ENCODE measurements at places on chromosomes 6 and 20.

DNA sequence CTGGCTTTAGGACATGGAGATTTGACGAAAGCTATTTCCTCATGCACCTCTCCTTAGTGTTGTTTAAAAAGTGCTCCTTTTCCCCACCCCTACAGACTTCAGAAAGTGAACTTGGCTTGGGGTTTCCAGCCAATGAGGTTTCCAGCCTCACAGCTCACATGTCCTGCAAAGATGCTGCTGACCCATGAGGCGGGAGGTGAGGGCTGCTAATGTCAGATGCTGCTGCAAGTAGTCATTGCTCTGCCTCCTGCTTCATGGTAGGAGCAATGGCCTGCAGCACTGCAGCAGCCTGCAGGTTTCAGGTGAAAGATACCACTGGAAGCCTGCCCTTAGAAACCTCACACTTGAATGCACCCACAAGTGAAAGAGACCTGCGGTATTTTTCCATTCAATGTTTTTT, 112.8 kb downstream of the LAMP5 start:
- DNase-seq: no peak

- no peak for DNase-seq
Observed at GRCh38 chr6:36493859-36494258, 51.1 kb downstream of the KCTD20 start.

- no peak for DNase-seq
Observed at GRCh38 chr6:5246141-5247097, 14.3 kb downstream of the LYRM4 start.

GRCh38 chr6:19551611-19552010, 285.6 kb upstream of the ID4 start:
- DNase-seq: no peak

DNA sequence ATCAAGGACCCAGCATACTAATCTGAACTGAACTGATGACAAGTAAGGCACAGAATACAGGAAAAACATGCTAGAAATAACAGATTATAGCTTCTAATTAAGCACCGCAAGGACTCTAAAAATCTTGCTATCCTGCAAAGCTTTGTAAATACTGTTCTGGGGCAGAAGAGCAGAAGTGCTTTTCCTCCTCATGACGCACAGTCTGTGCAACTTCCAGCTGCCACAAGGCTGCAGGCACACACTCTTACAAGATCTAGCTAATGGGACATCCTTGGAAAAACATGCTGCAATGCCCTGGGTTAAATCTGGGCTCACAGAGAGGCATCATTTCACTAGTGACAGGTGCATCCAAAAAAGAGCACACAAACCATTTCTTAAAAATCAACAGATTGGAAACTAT, 188.6 kb downstream of the GJA10 start:
- no peak for DNase-seq

DNA sequence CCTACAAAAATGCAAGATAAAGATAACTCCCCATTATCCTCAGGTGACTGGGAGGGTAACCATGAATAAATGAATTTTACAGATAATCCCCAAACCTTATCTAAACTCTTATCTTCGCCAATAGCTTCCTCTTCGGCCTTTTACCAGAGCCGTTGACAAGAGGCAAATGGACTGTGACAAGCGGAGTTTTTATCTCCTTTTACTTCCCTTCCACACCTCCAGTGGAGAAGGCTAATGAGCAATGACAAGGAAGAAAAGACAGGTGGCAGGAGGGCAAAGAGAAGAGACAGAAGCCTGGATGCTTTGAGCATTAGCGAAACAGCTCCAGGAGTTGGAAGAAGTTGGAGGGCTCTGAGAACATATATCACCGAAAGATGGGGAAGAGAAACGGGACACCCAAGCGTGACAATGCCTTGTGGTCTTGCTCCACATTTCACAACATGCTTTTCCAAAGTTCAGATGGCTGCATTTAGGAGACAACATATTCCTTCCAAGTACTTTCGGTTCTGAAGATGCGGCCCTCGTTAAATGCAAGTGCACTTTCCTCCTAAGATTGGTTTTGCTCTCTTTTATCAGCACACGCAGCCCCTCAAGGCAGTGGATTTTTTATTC, 69.2 kb downstream of the PRDM1 start:
- no peak for DNase-seq

- no peak for DNase-seq
Observed at GRCh38 chr20:3734111-3734843, 1.8 kb downstream of the HSPA12B start.

- no peak for DNase-seq
Observed at GRCh38 chr6:149166336-149166735, 151.2 kb upstream of the TAB2 start.

DNA sequence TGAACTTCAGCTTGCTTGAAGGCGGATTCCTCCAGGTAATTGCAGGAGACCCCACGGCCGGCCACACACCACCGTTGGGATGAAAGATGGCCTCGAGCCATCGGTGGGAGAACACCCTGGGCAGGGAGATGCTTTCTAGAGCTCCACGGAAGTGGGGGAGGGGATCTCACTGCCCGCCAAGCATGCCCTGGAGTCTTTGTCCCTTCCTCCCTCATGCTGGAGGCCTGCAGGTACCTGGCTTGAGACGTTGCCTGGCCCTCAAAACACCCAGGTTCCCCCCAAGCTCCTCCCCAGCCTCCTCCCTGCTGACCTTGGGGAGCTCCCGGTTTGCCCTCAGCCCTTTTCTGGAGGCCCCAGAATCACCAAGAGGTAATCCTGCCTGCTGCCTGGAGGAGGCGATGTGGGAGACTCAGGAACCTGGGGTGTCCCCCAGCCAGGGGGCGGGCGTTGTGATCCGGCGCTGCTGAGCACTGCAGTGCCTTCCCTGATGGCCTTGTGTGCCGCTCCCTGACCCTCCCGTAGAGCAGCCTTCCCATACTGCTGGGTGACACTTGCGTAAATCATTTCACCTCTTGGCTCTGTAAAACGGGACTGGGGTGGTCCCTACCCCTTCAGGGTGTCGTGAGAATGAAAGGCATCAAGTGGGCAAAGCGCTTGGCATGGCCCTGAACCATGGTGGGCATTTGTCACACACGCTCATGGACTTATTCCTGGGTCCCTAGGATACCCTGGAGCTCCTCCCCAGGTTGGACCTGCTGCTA, 91.4 kb downstream of the CEBPB start:
- peak; percentile 26 for DNase-seq

DNA sequence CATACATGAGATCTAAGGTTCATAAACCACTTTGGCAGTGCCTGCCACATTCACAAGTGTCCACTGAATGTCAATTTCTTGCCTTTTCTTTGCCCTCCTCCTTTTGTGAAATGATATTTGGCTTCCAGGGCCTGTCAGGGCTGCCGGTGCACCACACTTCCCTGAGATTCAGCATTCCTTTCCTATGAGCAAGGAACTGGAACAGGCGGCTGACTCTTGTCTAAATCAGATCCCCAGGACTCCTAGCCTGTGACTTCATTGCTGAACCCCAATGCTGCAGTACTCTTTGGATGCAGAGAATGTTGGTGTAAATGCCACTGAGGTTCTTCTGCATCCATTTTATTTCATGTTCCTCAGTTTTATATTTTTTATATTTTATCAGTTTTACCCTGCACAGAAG, 172.2 kb downstream of the ARID1B start:
- no peak for DNase-seq

GRCh38 chr20:48126227-48126740, 341.0 kb upstream of the SULF2 start:
- DNase-seq: no peak
